ENCODE measurements at places on chromosomes 3 and 15. TPM values are rescaled to one million over a fixed set of nuclear protein-coding genes. Genes with fewer than 3 reads are reported as not detected.

GRCh38 chr3:123158330-123158729 lies 43.4 kb upstream of the SEC22A start:
- DNase-seq, result no peak

DNA sequence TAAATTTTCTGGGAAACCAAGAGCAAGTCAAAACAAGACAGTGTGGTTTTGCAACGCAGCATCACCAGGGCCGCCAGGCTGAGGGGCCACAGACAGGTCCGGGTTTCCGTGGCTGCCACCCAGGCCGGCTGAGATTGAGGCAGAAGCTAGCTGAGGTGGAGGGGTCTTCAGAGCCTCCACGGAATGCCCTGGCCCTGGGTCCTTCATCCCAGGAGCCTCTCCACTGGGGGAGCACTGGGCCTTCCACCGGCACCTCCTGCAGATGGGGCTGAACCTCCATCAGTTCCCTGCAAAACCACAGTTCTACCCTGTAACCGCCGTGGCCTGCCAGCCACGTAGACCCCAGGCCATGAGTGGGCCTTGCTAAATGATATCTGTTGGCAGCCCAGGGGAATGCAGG lies 152.7 kb downstream of the CHSY1 start:
- no peak for DNase-seq

DNA sequence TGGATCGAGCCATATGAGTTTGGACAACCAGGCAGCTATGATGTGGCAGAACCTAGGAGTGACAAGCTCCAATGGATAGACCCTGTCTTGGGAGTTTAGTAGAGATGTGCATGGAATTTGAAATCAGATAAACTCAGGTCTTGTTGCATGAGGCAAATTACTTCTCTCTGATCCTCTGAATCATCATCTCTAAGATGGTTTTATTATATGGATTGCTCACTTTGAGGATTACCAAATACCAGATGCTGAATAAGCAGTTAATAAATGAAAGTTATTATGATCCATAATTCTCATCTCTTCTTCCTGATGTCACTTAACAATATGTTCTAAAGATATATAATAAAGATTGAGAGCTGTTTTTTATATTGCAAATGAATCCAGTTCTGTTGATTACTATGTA lies 622.2 kb downstream of the NTRK3 start:
- no peak for DNase-seq

DNA sequence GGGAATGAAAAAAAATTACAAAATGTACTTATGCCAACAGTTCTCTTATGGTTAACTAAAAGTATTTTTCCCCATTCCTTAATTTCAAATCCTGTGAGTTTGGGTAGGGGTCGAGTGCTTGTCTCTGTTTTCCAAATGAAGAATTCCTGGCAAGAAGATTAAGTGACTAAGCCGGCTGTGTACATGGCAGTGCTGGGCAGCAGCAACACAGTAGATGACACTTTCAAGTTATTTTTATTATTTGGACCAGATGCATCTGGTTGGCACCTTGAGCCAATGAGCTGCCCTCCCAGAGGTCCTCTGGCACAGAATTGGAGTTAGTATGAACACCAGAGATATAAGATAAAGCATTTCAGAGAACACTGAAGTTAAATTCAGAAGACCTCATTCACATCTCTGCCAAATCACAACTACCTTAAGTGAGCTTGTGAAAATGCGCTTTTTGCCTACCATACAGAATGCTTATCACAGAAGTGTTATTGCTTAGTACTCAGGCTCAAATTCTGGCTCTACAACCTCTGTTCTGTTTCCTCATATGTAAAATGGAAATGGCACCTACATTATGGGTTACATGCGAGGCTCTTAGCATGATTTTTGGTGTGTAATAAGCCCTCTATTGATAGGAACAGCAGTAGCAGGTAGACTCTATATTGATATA lies 256.9 kb downstream of the UBE2E2 start:
- DNase-seq, result no peak

GRCh38 chr3:133531981-133532380 lies 41.5 kb upstream of the CDV3 start:
- no peak for DNase-seq

GRCh38 chr3:133491481-133492059 lies 81.9 kb upstream of the CDV3 start:
- no peak for DNase-seq

DNA sequence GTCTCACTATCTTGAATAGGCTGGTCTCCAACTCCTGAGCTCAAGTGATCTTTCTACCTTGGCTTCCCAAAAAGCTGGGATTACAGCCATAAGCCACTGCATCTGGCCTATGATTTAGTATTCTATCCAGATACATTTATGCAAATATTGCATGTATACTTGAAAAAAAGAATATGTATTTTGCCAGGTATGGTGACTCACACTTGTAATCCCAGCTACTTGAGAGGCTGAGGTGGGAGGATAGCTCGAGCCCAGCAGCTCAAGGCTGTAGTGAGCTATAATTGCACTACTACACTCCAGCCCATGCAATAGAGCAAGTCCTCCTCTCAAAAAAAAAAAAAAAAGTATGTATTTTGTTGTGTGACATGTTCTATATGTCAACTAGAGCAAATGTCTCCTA lies 54.4 kb downstream of the SLC15A2 start:
- no peak for DNase-seq

- DNase-seq, result no peak
Observed at GRCh38 chr15:80586161-80586560, 108.9 kb upstream of the ABHD17C start.

Gene SGO1
- total RNA-seq, result 0.10 TPM

All from ovary (tissue), 10 donors.